ENCODE measurements at places on chromosomes 4 and X. TPM values are rescaled to one million over a fixed set of nuclear protein-coding genes. Genes with fewer than 3 reads are reported as not detected.
A peak's percentile ranks its signal among the peaks of the same experiment; 100 is the strongest.

GRCh38 chr4:37279894-37280592, 35.5 kb downstream of the NWD2 start:
- no peak overlapping the region for H3K27ac ChIP-seq
- no peaks in the 10 kb centered on the region for H3K27me3 ChIP-seq
- no peak for DNase-seq
- H3K36me3 ChIP-seq = no peaks in the 10 kb centered on the region
- no peaks in the 10 kb centered on the region for H3K4me1 ChIP-seq

DNA sequence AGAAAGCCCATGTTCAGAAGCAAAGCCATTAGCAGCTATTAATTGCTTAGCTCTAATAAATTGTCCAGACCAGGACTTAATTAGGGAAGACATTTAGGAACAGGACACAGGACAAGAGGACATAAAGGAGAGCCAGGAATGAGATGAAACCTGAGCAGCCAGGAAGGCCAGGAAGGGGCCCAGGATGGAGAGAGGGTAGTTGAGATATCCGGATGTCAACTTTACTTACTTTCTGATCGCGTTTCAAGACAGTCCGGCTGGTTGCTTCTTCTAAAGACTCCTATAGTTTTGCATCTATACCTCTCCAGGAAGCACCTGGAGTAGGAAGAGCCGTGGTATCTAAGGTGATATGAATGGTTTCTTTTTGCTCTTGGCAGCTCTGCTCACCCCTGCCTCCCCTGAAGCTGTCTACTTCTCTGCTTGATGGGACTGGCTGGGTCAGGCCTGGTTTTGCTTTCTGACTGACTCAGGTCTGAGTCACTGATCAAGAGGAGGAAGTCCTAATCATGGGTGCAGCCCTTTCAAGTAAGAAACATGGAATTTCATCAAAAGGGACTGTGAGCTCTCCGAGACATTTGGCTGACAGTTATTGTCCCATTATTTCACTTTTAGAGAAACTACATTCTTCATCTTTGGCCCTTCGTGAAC, 733.3 kb downstream of the RPA4 start:
- peak; percentile 44 for DNase-seq
- no peaks in the 10 kb centered on the region for H3K4me1 ChIP-seq
- H3K36me3 ChIP-seq = no peaks in the 10 kb centered on the region
- no peak overlapping the region for H3K27ac ChIP-seq

Gene STK26
- total RNA-seq = 43.3 TPM

Gene PPARGC1A
- total RNA-seq = 18.7 TPM

DNA sequence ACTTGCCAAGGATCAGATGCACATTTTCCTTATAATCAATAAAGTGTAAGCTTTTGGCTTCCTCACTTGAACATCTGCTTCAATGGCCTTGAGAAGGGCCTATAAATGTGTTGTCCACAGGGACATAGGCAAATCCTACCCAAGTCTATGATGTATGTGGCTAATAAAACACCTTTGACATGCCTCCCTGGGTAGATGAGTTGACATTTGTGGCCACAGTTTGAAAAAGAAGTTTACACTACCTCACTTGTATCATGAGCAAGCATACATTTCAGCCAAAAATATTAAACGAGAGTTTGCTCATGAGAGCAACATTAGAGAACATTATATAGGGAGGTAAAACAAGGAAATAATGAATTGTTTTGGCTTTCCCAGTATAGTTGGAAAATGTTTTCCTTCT, 1067.7 kb downstream of the C4orf33 start:
- no peaks in the 10 kb centered on the region for H3K4me1 ChIP-seq
- DNase-seq = no peak
- H3K36me3 ChIP-seq = no peaks in the 10 kb centered on the region
- H3K4me3 ChIP-seq = no peak overlapping the region
- H3K27me3 ChIP-seq = no peaks in the 10 kb centered on the region

- H3K27me3 ChIP-seq = no peaks in the 10 kb centered on the region
- H3K27ac ChIP-seq = no peak overlapping the region
- no peak for DNase-seq
- H3K4me3 ChIP-seq = no peak overlapping the region
- peaks cover 5% of the 10 kb centered on the region for H3K4me1 ChIP-seq
Measured at GRCh38 chr4:174281901-174282300, 1.6 kb downstream of the FBXO8 start.

All from hepatocyte (in vitro differentiated cells).